ENCODE measurements at places on chromosomes 12 and 14. TPM values are rescaled to one million over a fixed set of nuclear protein-coding genes. Genes with fewer than 3 reads are reported as not detected.

TGFB3 gene
- 1.9 TPM for total RNA-seq

RNASE7 gene
- not detected for total RNA-seq

C14orf132 gene
- 1.5 TPM for total RNA-seq

GPRC5A gene
- 0.15 TPM for total RNA-seq

FSCB gene
- total RNA-seq = not detected

GRCh38 chr12:124578445-124578844 lies 11.0 kb upstream of the NCOR2 start:
- DNase-seq = no peak

DNA sequence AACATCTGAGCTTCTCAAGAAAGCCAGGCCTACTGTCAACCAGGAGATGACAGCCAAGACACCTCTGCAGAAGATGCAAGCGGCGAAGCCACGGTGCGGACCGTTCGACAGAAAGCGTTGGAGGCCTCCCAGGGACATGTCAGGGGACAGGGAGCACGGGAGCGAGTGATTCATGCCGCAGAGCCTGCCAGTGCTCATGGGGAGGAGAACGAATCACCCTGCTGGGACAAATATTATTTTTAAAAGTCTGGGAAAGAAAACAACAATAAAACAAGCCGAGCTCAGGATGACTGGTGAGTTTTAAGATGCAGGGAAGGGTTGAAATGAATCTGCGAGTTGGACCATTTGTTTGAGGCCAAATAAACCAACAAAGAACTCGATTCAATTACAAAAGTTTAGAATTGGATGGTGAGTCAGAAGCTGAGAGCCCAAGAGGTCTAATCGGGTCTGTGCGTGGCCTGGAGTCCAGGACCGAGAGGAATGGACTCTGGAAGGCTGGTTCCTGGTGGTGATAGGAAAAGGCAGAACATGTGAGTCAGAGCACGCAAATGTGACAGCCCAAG lies 91.0 kb downstream of the RBM19 start:
- no peak for DNase-seq

DNA sequence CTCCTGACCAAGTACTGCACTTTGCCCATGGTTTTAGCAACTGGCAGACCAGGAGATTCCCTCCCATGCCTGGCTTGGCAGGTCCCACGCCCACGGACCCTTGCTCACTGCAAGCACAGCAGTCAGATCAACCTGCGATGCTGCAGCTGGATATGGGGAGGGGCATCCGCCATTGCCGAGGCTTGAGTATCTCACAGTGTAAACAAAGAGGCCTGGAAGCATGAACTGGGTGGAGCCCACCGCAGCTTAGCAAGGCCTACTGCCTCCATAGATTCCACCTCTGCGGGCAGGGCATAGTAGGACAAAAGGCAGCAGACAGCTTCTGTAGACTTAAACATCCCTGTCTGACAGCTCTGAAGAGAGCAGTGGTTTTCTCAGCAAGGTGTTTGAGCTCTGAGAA lies 479.8 kb downstream of the FUT8 start:
- DNase-seq = no peak

- no peak for DNase-seq
Observed at GRCh38 chr12:24544368-24544767, 404.5 kb downstream of the BCAT1 start.

DNA sequence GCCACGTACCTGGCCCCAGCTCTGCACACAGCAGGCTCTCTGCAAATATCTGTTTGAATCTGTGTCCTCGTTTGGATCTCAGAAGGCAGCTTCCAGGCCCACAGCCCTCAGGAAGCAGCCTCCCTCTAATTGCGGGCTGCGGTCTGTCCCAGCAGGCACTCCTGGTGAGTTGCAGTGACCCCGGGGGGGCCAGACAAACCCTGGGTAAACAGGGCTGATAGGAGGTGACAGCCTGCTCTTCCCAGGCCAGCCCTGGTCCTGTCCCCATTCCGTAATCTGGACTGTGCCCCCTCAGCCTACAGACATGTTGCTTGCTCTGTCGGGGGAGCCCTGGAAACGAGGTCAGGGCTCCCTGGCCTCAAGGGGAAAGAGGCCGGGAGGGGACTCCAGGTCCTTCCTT lies 2.0 kb downstream of the FOXN4 start:
- no peak for DNase-seq

DNA sequence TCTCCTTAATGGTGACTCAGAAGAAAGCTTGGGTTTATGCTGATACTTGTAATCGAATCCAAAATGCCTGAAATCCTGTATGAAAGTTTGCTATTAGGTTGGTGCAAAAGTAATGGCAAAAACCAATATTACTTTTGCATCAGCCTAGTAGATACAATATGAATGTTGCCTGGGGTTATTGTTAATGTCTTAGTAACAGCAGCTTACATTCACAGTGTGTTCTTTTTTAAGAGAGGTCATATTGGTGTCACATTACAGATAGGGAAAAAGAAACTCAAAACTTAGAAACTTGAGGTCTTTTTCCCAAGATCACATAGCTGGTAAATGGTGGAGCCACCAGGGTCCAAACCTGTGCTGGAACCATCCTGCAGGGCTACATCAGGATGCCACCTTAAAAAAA lies 25.2 kb downstream of the SRGAP1 start:
- no peak for DNase-seq

- no peak for DNase-seq
Observed at GRCh38 chr12:71295953-71296352, 138.2 kb upstream of the TSPAN8 start.

GRCh38 chr14:68407285-68407684 lies 385.6 kb downstream of the ZFP36L1 start:
- DNase-seq = no peak

All from activated CD4-positive, alpha-beta T cell treated with anti-CD3 and anti-CD28 coated beads, Interleukin-2, amount 10 ng/mL, durations not matched to agents 7 days and 5 days (primary cell).